AG08395 (cell line): ENCODE measurements at places on chromosomes 13 and 19.

DNA sequence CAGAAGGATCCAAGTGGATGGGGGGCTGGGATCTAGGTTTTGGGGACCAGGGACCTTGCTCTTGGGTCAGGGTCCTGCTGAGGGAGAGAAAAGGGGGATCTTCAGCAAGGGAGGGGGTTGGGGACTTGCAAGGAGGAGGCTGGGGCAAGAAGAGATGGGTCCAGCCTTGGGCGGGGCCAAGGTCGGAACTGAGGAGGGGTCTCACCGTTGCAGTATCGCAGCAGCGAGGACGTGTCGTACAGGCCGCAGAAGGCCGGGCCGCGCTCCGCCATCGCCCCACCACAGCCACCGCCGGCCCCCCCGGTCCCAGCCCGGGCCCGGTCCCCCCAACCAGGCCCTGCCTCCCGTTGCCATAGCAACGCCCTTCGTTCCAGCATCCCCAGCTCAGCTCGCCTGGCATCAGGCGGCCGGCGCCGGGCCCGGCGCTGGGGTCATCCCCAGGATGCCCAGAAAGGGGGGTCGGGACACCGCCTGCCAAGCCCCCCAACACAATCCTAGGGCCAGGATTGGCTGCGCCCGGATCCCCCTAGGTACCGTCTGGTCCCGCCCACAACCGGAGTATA is 6.0 kb upstream of the EML2 start:
- no peak for DNase-seq

DNA sequence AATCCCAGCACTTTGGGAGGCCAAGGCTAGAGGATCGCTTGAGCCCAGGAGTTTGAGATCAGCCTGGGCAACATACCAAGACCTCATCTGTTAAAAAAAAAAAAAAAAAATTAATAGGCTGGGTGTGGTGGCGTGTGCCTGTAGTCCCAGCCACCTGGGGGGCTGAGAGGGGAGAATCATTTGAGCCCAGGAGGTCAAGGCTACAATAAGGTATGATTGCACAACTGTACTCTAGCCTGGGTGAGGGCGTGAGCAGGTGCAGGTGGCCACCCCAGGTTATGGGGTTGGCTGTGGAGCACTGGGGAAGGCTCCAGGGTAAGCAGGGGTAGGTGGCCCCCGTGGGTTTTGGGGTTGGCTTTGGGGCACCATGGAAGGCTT is 33.9 kb downstream of the MCF2L start:
- no peak for DNase-seq

- no peak for DNase-seq
Measured at GRCh38 chr19:1481893-1482360, 2.9 kb upstream of the C19orf25 start.

DNA sequence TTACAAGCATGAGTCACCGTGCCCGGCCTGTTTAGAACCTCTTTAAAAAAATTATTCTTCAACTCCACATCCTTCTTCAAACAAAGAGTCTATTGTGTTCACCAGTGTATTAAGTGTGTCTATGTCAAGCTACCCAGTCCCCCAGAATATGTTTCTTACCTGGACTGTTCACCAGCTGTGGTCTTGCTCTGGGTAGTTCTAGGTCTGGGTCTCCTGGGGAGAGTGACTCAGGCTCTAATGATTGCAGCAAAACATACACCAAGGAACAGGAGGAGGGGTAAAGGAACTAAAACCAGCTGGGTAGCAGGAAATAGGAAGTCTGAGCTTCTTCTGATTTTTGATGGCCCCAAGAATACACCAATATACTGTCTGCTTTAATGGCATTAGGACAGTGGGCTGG is at the start of gene FPR1:
TSS of gene FPR1 (minus strand) at position 224 of the 400 bp plus-strand sequence. CDS start 4,884 bp downstream, outside the sequence.
- peak; percentile 33 for DNase-seq

GRCh38 chr13:59700281-59700680 is 463.4 kb downstream of the DIAPH3 start:
- peak; percentile 6 for DNase-seq

GRCh38 chr13:108086678-108087077 is 128.7 kb downstream of the LIG4 start:
- DNase-seq, result no peak

DNA sequence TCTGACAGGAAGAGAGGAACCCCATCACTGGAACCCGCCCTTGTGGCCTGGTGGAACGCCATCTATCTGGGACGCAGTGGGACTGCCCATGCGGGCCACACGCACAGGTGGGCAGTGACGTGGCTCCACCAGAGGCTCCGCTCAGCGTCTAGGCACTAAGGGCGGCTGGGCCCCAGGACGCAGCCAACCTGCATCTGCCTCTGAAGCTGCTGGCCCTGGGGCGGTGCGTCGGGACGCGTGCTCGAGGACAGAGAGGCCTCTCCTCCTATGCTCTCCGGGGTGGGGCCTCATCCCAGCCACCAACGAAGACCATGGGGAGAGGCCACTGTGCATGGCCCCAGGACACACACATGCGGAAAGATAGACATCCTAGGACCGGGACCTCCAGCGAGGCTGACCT is 18.1 kb downstream of the IZUMO4 start:
- no peak for DNase-seq

DNA sequence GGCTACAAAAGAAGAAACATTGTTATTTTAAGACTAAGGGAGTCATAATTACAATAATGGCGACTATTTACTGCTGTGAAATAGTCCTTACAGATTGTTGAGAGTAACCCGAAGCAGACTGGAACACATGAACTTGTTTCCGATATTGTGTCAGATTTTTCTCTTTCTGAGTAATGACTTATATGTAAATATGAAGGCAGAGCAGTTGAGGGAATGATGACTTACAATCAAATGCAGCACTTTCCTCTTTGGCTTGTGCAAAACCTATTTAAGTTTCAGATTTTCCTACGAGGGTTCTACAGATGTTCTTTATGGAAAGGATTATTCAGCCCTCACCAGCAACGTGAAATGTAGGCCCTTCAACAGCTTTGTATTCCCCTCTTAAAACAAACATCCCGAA is 198.6 kb downstream of the RGCC start:
- no peak for DNase-seq

- DNase-seq, result peak; percentile 73
Measured at GRCh38 chr13:98942997-98943396, 34.9 kb downstream of the DOCK9 start.

DNA sequence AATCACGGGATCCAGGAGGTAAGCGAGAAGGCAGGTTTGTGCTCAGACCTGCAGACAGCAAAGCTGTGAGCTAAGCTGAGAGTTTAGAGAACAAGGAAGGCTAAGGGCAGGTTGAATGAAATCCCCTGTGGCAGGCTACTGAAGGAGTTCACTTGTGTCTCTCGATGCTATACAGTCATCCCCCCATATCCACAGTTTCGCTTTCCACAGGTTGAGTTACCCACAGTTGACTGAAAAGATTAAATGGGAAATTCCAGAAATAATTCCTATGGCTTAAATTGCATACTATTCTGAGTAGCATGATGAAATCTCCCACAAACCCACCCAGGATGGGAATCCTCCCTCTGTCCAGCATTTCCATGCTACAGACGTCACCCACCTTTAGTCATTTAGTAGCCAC is 49.6 kb downstream of the ABCC4 start:
- no peak for DNase-seq

- no peak for DNase-seq
Measured at GRCh38 chr13:102905905-102906771, 60.3 kb downstream of the ERCC5 start.

- no peak for DNase-seq
Measured at GRCh38 chr13:110890279-110891165, 24.3 kb downstream of the ANKRD10 start.

DNA sequence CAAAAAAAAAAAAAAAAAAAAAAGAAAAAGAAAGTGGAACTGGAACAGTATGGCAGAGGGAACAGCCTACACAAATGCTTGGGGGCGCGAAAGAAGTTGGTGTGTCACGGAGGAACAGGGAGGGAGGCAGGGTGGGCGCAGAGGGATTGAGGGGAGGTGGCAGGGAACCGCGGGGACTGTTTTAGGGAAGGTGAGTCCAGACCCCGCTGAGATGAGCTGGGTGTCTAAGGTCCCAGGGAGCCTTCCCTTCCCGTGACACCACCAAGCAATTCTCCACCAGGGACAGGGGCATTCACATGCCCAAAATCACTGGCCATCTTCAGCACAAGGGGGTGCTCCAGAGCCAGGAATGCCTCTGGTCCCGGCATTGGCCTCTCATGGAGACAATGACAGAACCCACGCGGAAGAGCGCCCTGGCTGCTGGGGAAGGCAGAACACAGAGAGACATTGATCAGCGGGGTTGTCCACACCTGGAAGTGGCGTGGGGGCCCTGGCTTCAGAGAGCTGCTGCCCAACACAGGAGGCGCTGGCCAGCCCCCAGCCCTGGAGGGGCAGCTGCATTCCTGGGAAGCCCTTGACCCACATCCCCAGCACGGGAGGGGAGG is 6.9 kb downstream of the PEAK3 start:
- DNase-seq, result peak; percentile 79

GRCh38 chr19:48405850-48406249 is 12.4 kb downstream of the GRIN2D start:
- no peak for DNase-seq

DNA sequence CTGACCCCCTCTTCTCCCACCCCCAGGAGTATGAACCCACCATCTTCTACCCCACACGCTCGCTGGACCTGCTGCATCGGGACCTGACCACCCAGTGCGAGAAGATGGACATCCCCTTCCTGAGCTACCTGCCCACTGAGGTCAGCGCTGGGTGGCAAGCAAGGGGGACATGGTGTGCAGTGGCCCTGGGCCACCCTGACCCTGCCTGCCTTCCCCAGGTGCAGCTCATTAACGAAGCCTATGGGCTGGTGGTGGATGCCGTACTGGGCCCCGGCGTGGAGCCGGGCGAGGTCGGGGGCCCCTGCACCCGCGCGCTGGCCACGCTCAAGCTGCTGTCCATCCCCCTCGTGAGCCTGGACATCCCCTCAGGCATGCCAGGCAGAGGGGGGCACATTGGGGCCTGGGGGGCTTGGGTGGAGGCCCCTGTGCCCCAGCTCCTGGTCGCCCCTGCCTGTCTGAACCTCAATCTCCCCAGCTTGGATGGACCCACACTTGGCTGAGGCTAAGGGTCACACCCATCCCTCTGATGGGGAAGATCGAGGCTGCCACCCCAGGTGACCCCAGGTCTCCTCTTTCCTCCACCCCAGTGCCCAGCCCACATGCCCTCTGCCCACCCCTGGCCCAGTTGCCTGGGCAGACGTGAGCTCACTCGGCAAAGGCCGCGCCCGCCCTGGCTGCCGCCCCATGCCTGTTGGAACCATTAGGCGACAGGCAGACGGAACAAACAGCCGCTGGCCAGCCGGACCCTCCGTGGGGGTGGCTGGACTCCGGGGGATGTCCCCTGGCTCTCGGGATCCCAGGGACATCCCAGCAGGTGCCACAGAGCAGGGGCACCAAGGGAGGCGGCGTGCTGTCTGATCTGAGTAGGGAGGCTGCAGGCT is 2.5 kb upstream of the CILP2 start:
- no peak for DNase-seq

- DNase-seq, result peak; percentile 70
Measured at GRCh38 chr13:35994131-35994966, 136.8 kb downstream of the DCLK1 start.
